ENCODE measurements at places on chromosomes 1 and 21. TPM values are rescaled to one million over a fixed set of nuclear protein-coding genes. Genes with fewer than 3 reads are reported as not detected.

Gene CLDN17
- total RNA-seq: not detected

DNA sequence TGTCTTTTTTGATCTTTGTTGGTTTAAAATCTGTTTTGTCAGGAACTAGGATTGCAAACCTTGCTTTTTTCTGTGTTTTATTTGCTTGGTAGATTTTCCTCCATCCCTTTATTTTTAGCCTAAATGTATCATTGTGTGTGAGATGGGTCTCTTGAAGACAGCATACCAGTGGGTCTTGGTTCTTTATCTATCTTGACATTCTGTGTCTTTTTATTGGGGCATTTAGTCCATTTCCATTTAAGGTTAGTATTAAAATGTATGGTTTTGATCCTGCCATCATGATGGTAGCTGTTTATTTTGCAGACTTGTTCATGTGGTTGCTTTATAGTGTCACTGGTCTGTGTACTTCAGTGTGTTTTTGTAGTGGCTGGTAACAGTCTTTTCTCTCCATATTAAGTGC lies 14.1 kb downstream of the ZNF678 start:
- no peak overlapping the region for H3K27ac ChIP-seq
- peaks cover 37% of the 10 kb centered on the region for H3K4me1 ChIP-seq
- no peak for DNase-seq
- no peak overlapping the region for H3K4me3 ChIP-seq

DNA sequence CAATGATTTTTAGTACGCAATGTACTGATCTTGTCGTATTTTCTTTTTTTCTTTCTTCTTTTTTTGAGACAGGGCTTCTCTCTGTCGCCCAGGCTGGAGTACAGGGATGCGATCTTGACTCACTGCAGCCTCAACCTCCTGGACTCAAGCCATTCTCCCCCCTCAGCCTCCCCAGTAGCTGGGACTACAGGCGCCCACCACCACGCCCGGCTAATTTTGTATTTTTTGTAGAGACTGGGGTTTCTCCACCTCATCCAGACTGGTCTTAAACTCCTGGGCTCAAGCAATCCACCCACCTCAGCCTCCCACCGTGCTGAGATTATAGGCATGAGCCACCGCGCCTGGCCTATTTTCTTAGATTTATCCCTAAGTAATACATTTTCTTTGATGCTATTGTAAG lies 43.9 kb upstream of the COL6A2 start:
- no peaks in the 10 kb centered on the region for H3K36me3 ChIP-seq
- DNase-seq: no peak
- peaks cover 22% of the 10 kb centered on the region for H3K4me1 ChIP-seq
- peak overlapping the region; percentile 87 for H3K27ac ChIP-seq
- no peak overlapping the region for H3K4me3 ChIP-seq

Gene FAM177B
- 1.4 TPM for total RNA-seq
